ENCODE measurements at places on chromosomes 6 and 20.
A peak's percentile ranks its signal among the peaks of the same experiment; 100 is the strongest.

DNA sequence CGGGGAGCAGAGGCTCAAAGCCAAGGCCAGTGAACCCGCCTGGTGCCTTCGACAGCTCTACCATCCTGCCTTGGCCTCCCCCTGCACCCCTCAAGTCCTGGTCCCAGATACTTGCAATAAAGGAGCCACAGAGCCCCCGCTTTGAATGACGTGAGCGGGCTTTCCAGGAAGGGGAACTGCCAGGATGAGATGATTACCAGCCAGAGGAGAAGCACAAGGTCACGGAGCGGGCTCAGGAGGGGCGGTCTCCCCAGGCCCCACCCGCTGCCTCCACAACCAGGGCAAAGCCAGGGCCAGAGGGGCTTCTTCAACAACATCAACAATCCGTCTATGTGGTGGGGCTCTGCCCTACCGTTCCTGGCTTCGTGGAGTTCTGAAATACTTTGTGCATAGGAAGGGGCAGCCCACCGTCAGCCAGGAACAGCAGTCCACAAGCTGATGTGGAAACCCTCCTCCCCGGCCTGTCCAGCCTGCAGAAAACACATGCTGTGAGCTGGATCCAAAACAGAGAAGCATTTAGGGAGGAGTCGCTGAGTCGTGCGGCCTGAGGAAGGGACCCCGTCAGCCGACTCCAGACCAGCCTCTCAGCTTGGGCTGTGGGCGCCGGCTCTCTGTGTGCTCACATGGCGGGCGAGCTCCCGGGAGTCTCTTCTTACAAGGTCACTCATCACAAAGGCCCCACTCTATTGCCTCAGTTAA, 392.5 kb downstream of the CDH4 start:
- DNase-seq, result no peak

DNA sequence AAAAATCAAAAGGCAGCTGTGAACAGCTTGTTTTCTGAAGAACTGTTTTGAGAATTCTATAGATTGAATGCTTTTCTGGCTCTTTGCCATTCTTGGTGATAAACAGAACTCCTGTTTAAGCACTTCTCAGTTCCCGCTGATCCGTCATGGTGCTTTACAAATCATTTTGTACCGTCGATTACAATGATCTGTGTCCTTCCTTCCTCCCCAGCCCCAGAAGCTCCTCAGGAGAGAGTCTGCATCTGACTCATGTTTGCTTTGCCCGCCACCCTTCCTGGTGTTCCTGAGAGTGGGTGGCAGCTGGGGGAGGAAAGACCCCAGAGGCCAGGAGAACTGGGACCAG, 538.6 kb upstream of the MARCKS start:
- DNase-seq, result no peak

GRCh38 chr20:1436263-1436662, 30.4 kb downstream of the NSFL1C start:
- DNase-seq, result no peak

DNA sequence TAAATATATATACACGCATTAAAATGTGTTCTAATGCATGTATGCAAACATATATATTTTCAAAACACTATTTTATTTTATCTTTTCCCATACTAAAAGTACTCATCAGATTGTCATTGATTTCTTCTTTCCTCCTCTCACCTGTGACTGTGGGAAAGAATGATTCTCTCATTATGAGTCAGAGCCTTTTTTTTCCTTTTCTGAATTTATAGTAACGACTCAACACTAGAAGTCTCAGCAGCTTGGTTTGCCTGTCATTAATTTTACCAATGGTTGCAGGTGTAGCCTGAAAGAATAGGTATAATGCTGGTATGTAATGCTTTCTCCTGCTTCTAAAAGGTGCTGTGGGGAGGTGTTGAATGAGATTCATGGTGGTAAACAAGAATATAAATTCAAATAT, 328.7 kb downstream of the UTRN start:
- DNase-seq, result no peak

GRCh38 chr20:13877793-13878192, 93.0 kb downstream of the NDUFAF5 start:
- DNase-seq, result no peak

GRCh38 chr6:135796643-135797305, 54.7 kb upstream of the PDE7B start:
- no peak for DNase-seq

- no peak for DNase-seq
These were observed 48.4 kb upstream of the CDYL start for GRCh38 chr6:4727671-4728435.

- DNase-seq, result no peak
These were observed 672.6 kb downstream of the MAFB start for GRCh38 chr20:40016392-40016791.

- DNase-seq, result no peak
These were observed 58.2 kb upstream of the IL20RA start for GRCh38 chr6:137102851-137103492.

GRCh38 chr6:39821046-39821740, 29.0 kb downstream of the DAAM2 start:
- no peak for DNase-seq

GRCh38 chr6:98433325-98434056, 400.9 kb upstream of the POU3F2 start:
- no peak for DNase-seq

DNA sequence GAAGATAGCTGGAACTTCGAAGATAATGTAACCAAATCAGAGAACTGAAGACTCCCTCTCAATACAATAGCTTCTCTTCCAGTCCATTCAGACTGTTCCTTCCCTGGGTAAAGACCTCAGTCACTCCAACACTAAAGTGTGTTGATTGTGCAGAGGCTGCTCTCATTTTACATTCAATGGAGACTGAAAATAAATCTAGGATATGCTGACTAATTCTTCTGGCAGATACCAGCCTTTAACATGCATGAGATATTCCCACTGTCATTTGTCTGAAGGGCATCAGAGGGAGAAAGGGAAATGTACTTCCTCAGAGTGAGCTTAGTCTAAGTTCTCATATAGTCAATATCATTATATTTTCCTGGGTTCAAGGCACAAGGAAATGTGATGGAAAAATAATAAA, 166.4 kb upstream of the IRAK1BP1 start:
- DNase-seq, result no peak

DNA sequence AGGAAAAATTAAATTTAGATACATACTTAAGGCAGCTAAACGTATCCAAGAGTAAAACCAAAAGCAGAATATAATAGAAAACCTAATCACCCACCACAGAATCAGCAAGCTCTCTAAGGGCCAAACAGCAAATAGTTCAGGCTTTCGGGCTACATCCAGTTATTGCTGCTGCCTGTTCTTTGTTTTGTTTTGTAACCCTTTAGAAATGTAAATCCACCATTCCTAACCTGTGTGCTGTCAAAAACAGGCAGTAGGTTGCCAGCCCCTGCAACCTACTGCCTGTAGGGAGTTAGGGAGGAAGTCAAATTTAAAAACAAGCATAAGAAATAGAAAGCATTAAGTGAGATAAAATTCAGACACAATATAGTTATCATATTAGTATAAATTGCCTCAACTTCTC, 225.9 kb downstream of the PTPRT start:
- no peak for DNase-seq

DNA sequence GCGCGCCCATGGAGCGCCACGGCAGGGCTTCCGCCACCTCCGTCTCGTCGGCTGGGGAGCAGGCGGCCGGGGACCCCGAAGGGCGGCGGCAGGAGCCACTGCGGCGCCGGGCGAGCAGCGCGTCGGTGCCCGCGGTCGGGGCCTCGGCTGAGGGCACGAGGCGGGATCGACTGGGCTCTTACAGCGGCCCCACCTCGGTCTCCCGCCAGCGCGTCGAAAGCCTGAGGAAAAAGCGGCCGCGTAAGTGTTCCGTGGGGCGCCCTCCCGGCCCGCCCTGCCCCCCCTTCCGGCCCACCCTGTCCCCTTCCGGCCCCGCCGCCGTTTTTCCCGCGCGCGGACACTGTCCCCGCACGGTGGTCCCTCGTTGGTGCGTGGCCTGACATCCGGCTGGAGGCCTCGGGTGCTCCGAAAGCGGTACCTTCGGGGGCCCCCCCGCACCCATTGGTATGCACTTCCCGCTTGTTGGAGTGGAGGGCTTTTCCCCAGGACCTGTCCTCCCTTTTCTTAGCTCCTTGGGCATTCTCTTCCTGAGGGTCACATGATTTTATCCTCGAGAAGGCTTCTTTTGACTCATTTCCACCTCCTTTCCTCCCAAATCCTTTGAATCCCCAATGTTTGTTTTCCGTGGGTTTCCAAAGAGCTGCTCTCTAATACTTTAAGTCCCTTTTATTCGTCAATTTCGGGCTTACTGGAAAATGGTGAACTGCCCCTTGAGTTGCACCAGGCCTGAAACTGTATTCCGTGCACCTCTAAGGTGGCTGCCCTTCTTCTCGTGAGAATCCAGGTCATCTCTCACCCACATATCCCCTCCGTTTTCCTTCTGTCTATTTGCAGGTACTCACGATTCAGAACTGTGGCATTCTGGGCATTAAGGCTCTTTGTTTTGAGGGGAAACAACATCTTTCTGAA, 556 bp downstream of the PANK2 start:
- no peak for DNase-seq

DNA sequence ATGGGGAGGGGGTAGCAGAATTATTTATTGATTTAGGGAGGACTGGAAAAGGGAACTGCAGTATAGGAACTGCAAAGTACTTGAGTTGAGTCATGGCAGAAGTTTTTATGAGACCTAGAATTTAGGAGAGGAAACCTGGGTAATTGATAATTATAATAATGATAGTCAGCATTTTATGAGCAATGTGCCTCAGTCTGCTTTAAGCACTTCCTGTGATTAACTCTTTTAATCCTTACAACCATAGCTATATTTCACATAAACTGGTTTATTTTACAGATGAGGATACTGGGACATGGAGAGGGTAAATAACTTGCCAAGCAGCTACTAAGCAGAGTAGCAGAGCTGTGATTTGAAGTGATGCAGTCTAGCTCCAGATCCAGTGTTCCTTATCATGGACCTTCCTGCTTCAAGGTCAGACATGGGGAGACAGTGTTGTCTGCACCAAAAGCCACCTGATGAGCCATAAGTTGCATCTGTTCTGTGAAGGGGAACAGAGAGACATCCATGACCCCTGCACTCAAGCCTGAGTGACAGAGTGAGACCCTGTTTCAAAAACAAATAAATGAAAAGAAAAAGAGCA, 13.6 kb downstream of the LRRC1 start:
- DNase-seq, result no peak

DNA sequence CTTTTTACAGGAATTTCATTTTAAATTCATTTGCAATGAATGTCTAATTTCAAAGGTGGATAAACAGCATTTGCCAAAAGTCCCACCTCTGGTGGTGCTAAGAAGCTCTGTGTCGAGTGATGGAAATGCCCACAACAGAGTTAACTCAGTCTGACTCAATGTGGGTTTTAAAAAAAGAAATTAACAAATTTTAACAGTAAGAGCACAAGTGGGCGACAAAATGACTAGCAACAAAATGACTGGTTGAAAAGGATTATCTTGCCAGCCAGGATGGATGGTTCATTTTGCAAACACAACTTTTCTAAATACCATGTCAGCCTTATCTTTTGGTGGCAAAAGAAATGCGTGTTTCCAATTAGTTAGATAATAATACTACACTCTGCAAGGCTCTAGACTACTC, 14.3 kb upstream of the TAGAP start:
- no peak for DNase-seq

DNA sequence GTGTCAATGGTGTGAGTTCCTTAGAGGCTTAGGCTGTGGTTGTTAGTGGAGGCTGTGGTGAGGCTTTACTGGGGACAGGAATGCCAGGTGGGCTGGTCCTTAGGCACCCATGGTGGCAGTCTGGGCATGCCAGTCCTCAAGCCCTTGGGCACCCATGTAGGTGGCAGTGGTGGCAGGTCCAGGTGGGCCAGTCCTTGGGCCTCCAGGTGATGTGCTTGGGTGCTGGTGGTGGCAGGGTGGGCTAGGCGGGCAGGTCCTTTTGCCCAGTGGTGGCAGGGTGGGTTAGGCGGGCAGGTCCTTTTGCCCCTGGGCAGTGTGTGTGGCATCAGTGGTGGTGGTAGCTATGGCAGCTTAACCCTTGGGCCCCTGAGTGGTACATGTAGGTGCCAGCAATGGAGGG, 133.8 kb downstream of the FLRT3 start:
- DNase-seq, result no peak

DNA sequence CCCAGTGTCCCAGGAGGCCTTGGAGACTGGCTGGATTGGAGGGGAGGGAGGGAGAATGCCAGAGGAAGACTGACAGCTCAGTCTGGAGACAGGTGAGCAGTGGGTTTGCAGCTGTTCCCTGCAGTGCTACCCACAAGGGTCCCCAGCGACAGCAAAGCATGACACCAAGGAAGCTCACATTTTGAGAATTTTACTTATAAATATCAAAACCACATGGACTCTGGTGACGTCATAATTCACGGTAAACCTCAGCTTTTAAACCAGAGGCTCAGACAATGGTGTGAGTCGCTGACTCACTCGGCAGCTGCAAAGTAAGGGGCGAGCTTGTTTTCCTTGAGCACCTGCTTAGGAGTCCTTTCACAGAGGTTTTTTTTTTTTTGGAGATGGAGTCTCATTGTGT, 65.2 kb downstream of the THBS2 start:
- peak; percentile 66 for DNase-seq

- DNase-seq, result no peak
These were observed 26.5 kb upstream of the INSM1 start for GRCh38 chr20:20341371-20341770.

- DNase-seq, result peak; percentile 35
These were observed 268.4 kb downstream of the ADGRG6 start for GRCh38 chr6:142570221-142570671.

DNA sequence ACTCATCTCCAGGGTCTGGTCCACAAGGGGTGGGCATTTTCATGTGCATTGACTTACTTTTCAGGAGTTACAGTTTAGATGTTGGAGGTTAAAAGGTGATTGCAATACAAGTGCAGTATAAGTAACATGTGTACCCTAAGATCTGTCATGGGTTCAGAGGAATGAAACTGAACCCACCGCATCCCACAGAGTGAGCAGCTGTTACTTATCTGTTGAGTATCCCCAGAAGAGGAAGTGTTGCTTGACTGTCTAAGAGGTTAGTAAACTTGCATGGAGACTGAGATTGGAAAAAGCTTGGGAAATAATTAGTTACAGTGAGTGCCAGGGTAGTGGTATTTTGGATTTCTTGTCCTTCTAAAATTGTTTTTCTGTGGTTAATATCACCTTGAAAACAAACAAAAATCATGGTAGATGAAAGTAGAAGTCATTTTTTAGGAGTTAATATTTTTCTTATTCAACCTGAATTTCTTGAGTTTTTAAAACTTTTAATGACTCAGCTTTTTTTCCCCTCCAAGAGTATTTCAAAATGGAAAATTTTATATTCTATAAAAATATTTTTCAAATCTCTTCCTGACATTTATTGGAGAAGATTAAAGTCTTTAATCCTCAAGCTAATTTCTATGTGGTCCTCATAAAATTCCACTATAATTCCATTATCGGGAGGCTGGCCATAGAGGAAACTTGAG, 306.1 kb downstream of the ZNF217 start:
- DNase-seq, result no peak

GRCh38 chr20:25191689-25192088, 3.8 kb upstream of the ENTPD6 start:
- DNase-seq, result no peak
